ENCODE measurements at places on chromosomes 1 and 21.
A peak's percentile ranks its signal among the peaks of the same experiment; 100 is the strongest.

- DNase-seq = no peak
These were observed 50.2 kb downstream of the PKNOX1 start for GRCh38 chr21:43024439-43025136.

DNA sequence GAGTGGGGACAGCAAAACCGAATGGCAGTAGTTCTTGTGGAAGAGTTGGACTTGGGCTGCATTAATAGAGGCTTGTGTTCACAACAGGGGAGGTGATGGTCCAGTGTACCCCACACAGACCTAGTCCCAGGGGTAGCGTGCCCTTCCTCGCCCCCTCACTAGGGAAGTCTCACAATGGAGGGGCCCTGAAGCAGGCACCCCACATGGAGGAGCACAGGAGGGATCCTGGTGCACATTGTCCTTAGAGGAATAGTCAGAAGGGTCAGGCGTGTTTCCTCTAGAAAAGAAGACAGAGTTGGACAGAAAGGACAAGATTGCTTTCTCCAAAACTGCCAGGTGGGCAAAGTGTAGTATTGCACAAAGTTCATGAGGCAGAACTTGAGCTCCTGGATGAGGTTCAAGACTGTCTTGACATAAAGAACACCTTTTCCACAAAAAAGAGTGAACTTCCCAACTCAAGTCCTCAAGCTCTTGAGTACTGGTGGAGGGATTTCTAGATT, 23.3 kb downstream of the ETNK2 start:
- no peak for DNase-seq

DNA sequence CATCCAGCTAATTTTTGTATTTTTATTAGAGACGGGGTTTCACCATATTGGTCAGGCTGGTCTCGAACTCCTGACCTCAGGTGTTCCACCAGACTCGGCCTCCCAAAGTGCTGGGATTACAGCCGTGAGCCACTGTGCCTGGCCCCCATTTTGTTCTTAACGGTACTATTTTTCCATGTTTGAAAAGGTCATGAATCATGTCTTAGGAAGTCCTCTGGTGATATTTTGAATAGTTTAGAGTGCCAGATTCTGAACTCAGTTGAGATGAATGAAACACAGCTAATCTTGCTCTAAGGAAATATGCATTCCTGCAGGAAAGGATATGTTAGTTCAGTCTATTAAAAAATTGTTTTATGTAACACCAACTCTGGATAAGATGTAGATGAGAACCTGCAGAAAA, 62.6 kb upstream of the ATP2B4 start:
- DNase-seq = no peak

DNA sequence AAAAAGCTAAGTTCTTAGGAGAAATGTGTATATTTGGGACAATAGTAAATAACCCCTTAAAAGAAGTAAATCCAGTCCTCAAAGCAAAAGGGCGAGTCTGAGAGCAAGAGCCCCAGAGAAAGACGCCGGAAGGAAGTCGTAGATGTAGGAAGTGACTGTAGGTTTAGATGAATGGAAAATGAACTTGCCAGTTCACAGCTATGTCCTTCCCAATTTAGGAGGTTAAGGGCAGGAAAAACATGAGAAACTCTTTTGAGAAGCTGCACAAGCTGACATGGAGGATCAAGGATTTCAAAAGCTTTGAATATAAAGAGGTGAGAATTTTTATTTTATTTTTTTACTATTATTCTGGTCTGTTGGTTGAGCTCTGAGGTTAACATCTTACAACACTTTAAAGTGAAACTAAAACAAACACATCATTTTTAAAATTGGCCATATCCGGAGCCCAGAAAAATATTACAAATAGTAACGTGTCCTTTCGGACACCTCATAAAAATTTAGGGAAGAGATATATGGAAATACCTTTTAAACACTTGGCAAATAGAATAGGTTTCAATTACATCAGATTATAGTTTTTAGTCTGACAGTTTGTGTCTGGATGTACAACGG, 1178.6 kb downstream of the MRPL39 start:
- DNase-seq = no peak

- no peak for DNase-seq
These were observed 72.6 kb downstream of the TENT5C start for GRCh38 chr1:117678246-117678977.

- DNase-seq = peak; percentile 60
These were observed 49.5 kb downstream of the CHD1L start for GRCh38 chr1:147292012-147292411.

Data from GM04504 (cell line).